ENCODE measurements at places on chromosomes 6 and 20.

DNA sequence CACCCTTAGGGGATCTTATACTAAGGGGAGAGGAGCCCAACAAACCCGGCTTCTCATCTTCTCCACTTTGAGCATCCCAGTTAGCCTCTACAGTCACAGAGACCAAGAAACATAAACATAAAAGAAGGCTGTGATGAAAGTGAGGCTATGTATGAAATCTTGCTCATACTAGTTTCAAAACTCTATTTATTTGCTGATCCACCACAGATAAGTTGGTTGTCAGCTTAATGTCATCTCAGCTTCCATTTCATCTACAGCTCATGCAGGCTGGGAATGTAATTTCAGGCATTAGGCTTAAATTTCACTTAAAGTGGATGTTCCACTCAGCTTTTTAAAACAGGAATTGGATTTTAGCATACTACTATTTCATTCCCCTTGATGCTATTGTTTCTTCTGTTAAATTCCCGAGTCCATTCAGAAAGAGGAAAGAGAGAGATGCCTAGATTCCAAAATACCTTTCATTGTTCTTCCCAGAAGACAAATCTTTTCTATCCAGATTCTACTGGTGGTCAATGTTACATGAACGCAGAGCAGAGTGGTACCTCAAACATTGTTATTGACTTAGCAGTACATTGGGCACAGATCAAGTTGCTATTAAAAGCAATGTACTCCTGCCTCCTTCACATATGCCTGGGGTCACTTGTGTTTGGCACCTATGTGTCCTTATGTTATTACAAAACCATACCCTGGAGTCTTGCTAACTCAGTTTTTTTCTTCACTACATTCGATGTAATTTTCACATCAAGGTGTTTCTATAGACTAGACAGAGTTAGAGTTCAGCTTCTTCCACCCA lies 149.0 kb downstream of the HACE1 start:
- no peak for DNase-seq

DNA sequence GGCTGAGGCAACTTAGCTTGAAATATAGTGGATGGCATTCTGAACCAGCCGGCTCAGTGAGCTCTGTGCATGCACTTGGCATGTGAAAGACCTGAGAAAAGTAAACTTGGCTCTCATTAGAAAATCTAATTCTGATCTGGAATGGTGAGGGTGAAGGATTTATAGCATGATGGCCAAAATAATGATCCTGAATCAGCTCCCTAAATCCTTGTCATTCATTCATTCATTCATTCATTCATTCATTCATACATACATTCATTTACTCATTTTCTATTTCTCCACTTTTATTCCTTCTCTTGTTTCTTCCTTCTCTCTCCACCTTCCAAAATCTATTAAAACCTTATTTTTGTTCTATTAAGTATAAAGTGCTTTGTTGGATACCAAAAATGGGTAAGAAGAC lies 681.1 kb downstream of the DHX35 start:
- no peak for DNase-seq

DNA sequence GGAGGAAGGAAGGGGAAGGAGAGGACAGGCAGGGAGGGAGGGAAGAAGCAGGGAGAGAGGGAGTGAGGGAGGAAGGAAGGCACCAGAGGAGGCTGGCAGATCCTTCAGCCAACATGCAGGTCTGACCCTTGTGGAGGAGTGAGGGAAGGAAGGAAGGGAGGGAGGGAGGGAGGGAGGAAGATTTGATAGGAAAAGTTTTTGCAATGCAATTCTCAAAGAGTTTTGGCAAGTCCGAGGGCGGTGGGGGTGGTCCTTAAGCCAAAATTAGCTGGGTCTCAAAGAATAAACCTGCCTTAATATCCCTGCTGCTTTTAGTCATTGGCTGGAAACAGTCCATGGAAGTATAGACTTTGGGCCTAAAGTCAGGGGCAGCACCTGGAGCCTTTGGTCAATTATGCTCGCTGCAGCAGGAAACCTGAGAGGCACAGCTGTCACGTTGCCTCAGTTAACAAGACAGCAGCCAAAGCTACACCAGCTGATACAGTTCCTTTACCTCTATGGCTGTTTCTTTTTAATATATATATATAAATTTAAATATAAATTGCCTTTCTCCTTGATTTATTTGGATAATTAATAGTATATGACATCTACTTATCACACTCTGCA lies 115.7 kb upstream of the RALGAPA2 start:
- no peak for DNase-seq

- DNase-seq, result no peak
These were observed 148.3 kb downstream of the DLL1 start for GRCh38 chr6:170142559-170142958.

- peak; percentile 41 for DNase-seq
These were observed 45.4 kb downstream of the TPBG start for GRCh38 chr6:82408952-82409431.

DNA sequence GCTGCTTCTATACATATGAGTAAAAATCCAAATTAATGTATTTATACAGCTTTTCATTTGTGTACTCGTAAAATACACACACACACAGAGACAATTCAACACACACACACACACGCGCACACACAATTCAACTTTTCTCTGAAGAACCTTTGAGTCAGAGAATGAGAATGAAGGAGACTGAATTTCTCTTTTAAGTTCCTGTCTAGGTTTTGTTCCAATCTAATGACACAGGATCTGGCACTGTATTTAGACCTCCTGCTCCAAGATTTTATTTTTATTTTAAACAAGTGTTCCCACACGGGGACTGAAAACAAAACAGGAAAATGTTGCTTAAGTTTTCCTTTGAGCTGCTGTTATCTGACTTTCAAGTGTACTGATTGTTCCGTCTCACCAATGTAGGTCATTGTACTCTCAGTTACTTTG lies 250.8 kb downstream of the LAMA2 start:
- no peak for DNase-seq

DNA sequence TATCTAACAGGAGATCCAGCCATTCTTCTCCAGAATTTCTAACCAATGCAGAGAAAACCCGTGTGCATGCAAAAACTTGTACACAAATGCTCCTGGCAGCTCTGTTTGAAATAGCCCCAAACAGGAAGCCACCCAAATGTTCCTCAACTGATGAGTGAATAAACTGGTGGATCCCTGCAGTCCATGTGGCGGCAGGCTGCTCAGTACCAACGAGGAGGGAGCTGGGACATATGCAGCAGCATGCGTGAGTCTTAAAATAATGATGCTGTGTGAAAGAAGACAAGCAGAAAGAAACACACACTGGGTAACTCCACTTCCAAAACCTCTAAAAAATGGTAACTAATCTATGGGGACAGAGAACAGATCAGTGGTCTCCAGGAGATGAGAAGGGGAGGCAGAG lies 542.1 kb upstream of the AGPAT4 start:
- DNase-seq, result no peak

GRCh38 chr6:128739112-128739511 lies 143.8 kb upstream of the LAMA2 start:
- DNase-seq, result no peak

- no peak for DNase-seq
These were observed 26.1 kb upstream of the ZC3H12D start for GRCh38 chr6:149510793-149511512.

GRCh38 chr6:90413867-90414266 lies 117.2 kb upstream of the BACH2 start:
- no peak for DNase-seq

GRCh38 chr20:9241232-9241692 lies 172.4 kb downstream of the PLCB4 start:
- DNase-seq, result peak; percentile 90

- DNase-seq, result no peak
These were observed 142.9 kb downstream of the TPBG start for GRCh38 chr6:82506526-82506925.

DNA sequence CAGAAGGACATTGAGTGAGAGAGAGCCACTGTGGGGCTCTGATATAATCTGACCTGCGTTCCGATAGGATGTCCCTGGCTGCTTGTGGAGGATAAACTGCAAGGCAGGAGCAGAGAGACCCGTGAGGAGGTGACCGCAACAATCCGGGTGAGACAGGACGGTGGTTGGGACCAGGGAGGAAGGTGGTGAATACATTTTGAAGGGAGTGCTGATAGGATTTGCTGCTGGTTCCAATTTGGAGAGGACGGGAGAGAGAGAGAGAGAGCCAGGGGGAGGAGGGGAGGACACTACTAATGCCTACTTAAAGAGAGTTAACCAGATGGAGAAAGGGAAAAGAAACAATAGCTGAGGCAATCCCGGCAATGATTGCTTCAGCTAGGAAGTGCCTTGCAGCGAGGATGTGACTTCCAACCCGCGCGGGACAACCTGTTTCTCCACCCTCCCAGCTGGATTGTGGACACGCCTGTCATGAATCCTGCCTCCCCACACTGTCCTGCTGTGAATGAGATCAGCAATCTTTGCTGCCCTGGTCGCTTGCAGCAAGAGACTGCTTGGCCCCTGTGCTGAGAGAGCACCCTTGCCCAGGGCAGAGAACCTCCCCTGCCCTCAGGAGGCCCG lies 199.0 kb upstream of the KCNG1 start:
- no peak for DNase-seq

DNA sequence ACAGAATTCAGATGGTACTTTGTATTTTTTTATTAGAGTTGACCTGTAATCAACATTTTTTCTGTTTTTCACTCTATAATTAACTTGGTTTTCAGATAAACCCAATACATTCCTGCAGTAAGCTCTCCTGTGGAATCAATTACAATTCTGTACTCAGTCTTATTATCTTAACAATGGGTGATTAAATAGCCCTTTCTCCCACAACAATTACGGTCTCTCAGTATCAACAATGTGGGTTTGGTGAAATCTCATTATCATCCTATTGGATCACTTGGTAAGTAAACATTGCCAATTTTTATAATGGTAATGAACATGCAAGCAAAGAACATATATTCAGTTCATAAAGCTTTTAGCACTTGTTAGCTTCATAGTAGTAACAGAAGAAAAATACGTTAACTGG lies 438.9 kb upstream of the EPHA7 start:
- DNase-seq, result no peak

DNA sequence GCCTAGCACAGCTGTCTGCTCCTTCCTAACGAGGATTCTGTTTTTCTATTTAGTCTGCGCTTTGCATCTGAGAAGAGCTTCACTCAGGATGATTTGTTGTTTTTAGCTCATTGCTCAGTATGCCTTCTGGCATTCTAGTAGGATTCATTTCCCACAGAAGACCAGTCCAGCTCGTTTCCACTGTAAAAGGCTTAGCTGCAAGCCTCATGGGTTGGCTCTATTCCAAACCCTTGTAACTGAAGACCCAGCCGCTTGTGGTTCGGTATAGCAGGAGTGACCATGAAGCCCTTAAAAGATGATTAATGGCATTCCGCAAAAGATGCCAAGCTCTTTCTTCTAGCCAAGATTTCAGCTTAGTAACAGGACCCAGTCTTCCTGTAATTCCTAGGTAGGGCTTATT lies 7.2 kb downstream of the ADGRF1 start:
- DNase-seq, result no peak

DNA sequence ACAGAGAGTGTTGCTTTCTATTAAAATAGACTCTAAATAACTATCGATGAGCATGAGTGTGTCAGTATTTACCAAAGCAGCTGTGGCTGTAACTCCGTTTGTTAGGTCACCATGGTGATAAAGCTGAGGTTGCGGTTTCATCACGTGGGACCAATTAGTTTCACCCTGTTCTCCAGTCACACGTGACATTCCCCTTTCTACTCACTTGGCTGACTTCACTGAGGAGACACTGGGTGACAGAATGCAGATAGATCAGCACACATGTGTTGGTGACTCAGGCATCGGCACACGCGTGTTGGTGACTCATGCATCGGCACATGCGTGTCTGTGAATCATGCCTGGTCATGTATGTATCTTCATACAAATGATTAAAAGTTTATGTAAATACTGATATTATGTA lies 285.4 kb downstream of the THBS2 start:
- DNase-seq, result no peak

- no peak for DNase-seq
These were observed 46.1 kb upstream of the GFRAL start for GRCh38 chr6:55281215-55281614.

Measured in HS-27A (cell line).